Fibroblast of skin of left biceps (primary cell): ENCODE measurements at places on chromosomes 13 and 19.

DNA sequence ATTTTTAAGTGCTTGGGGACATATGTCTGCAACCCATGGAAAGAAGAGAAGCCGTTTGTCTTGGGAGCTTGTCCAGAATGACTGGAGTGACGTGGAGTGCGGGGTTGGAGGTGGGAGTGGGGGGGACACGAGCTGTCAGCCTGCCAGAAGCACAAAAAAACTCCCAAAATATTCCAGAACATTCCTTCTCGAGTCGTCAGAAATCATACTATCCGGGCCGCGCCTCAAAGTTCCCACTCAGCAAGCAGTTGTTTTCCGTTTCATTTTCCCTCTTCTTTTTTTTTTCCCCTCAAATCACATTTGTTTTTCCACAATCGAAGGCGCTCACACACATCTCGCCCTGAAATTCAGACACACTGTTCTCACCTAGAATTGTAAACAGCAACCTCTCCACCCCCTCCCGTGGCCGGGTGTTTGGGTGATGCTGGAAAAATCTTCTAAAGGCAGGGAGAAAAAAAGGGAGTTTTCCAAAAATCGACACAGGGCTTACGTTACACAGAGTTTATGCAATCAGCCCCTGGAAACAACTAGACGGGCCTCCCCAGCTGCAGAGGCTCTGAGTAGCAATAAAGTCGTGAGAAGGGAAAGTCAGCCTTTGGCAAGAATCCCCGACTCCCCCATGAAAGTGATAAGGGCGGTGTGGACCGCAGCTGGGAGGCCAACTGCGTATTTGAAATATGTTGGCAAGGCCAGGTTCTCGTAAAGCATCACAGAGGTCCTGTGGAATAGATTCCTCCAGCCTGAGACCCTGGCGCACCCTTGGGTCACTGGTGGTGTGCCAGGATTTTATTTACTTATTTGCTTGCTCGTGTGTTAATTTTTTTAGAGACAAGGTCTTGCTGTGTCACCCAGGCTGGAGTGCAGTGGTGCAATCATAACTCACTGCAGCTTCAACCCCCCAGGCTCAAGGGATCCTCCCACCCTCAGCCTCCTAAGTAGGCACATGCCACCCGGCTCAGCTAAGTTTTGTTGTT is 31.2 kb upstream of the KLF2 start:
- DNase-seq: peak; percentile 89

GRCh38 chr19:35797663-35798062 is 15.0 kb downstream of the PRODH2 start:
- no peak for DNase-seq

- peak; percentile 43 for DNase-seq
Measured at GRCh38 chr19:35879770-35880317, 11.5 kb downstream of the APLP1 start.

DNA sequence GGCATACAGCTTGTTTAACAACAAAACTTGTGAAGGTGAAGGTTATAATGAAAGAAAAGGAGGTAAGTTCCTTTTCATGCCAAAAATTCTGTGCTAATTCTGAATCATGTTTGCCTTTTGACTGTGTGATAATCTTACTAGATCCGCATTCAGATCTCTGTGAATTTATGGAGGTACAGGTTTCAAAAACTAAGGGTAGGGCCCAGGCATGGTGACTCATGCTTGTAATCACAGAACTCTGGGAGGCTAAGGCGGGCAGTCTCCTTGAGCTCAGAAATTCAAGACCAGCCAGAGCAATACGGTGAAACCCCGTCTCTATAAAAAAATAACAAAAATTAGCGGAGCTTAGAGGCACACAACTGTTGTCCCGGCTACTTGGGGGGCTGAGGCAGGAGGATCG is 45.9 kb downstream of the PCDH9 start:
- DNase-seq: no peak

- no peak for DNase-seq
Measured at GRCh38 chr19:44648631-44649251, 5.0 kb downstream of the PVR start.
